NCI-H1417 (cell line): ENCODE measurements at places on chromosomes 4 and X.

DNA sequence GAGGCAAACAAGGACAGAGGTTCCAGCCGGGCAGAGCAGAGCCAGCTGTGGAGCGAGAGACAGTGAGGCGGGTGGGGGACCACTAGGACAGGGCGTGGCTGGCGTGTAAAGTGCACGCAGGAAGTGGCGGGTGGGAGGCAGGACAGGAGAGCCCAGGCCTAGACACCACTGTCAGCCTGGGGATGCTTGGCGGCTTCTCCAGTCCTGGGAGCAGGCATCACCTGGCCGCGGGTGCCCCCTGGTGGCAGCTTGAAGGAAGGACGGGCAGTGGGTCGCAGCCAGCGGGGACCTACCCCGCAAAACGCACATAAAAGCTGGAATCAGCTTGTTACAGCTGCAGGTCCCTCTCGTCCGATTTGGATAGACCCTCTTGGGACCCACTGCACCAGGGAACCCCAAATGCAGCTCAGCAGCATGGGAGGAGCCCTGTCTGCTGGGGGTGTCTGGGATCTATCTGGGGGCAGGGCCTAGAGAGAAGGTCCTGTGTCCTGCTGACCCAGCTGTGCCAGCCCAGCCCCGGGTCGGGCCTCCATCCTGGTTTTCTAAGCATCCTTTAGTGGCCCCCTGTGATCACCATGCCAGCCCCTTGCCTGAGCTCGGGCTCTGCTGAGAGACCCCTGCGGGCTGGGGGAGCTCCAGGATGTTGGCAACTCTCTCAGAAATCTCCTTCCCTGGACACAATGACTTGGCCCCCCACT is 57.7 kb downstream of the WFS1 start:
- peak; percentile 72 for DNase-seq

- no peak for DNase-seq
These were observed 87.9 kb downstream of the TSPAN7 start for GRCh38 chrX:38649221-38649620.

DNA sequence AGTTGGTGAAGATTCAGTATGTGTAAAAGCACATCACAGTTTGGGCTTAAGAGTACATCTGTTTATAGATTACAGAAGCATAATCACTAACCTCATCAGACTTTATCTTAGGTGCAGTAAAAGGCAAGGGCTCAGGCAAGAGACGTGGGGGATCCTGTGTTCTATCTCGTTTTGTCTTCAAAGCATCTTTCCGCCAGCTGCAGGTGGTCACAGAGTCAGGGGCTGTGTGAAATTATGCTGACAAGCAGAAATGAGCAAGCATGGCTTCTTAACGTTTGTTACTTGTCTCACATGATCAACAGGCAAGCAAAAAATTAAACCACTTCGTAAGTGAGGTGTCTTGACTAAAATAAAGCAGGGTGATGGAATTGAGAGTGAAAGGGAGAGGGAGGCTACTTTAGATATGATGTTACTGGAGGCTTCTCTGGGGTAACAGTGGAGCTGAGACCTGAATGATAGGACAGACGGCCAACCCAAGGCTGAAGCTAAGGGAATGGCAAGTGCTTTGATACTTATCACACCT is 1.4 kb upstream of the TEC start:
- DNase-seq = no peak

DNA sequence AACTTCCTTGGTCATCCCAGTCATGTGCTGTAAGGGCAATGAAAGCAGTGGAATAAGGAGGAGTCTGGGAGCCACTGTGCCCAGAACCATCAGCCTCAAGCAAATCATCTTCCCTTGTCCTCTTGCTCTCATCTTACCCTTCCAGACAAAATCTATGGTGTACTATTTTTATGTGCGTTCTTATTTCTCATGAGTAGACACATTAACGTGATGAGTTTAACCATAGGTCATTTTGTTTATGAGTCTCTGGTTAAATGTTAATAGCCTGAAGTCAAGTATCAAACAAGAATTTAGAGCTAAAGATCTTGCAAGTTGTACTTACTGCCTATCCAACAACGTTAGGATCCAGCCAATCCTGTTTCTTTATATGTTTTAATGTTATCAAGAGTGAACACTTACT is 495.3 kb downstream of the SPRY1 start:
- DNase-seq = no peak

DNA sequence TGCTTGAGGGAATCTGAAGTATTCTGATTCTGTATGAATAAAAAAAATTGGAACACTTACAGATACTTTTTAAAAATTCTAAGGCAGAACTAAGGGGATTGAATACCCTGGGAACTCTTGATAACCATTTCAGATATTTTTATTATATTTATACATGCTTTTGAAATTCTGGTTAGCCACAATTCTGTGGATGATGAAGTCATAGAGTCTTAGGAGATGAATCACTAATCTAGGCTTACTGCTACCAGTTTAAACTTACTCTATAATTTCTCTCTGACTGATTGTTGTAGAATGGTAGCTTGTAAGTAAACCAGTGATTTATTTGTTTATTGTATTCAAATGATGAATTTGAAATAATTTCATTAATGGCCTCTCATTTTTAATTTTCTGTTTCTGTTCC is 11.4 kb upstream of the SLAIN2 start:
- no peak for DNase-seq

DNA sequence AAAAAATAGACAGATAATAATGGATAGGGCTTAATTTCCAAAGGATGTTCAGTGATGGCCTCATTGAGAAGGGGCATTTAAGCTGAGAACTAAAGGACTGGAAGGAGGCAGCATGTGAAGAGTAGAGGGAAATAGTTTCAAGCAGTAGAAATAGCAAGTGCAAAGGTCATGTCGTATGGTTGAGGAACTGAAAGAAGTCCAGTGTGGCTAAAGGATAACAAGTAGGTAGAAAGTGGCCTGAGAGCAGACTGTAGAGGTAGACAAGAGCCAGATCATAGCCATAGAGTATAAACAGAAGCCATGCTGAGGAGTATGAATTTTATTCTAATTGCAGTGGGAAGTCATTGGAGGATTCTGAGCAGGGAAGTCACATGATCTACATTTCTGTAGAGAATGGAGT is 72.3 kb downstream of the GRIA3 start:
- no peak for DNase-seq

GRCh38 chr4:95798727-95799126 is 41.2 kb upstream of the PDHA2 start:
- DNase-seq = no peak

DNA sequence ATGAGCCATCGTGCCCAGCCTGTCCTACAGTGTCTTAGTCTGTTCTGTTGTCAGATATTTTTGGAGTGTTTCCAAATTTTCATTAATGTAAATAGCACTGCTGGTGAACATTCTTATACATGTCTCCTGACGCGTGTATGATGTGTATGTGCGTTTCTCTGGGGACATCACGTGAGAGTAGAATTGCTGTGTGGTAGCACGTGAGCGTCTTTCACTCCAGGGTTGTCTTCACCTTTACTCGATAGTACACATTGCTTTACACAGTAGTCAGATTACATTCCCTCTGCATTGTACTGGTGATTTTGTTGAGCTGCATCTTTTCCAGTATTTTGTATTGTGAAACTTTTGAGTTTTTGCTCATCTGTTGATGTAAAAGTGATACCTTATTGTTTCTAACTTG is 60.0 kb downstream of the ARHGAP10 start:
- no peak for DNase-seq

DNA sequence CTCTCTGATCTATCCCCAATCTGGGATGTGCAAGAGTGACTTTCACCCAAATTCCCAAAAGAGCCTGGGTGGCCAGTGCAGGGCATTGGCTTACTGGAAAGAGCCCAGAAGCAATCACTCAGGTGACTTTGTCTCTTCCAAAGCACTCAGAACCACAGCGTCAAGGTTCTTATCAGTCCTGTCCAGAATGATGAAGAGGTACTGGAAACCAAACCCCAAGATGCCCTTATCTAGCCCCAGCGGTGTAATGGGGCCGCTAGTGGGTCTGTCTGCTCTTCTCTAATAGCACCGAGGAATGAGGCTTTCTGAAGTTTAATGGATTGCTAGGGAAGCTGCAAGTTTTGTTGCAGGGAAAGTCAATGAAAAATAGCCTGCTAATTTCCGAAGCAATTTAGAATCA is 21.6 kb downstream of the CLNK start:
- no peak for DNase-seq
